Ureter (tissue), 1 donor: ENCODE measurements at places on chromosomes 16 and 17. TPM values are rescaled to one million over a fixed set of nuclear protein-coding genes. Genes with fewer than 3 reads are reported as not detected.

Gene KRTAP1-5
- not detected for total RNA-seq

Gene CAVIN1
- 177 TPM for total RNA-seq

Gene MGAT5B
- total RNA-seq = 1.7 TPM

Gene ZNF652
- 44.6 TPM for total RNA-seq

Gene LRRC37A
- 7.7 TPM for total RNA-seq

Gene TMC8
- 18.2 TPM for total RNA-seq

Gene PLA2G15
- 15.9 TPM for total RNA-seq

Gene KIF22
- total RNA-seq = 34.3 TPM

Gene EVPLL
- total RNA-seq = 2.1 TPM

Gene SHISA9
- total RNA-seq = 0.52 TPM

Gene ABCC11
- 1.7 TPM for total RNA-seq

Gene DNASE1L2
- total RNA-seq = 1.5 TPM

Gene CRYBA1
- not detected for total RNA-seq

Gene DLX4
- 1.1 TPM for total RNA-seq

Gene SOX8
- total RNA-seq = 0.73 TPM

Gene LAT
- 11.9 TPM for total RNA-seq

Gene IGF2BP1
- total RNA-seq = not detected

Gene PLEKHG4
- total RNA-seq = 10.3 TPM

Gene CCL17
- total RNA-seq = 0.78 TPM

Gene ZNF785
- total RNA-seq = 25.2 TPM

Gene DPEP3
- total RNA-seq = not detected

Gene OSBPL7
- total RNA-seq = 27.2 TPM

Gene ADGRG1
- 201 TPM for total RNA-seq

Gene BRIP1
- total RNA-seq = 2.0 TPM

Gene SEPTIN12
- not detected for total RNA-seq

Gene GALNS
- total RNA-seq = 44.4 TPM

Gene CHD9NB
- 2.2 TPM for total RNA-seq

Gene RGS11
- total RNA-seq = 4.5 TPM

Gene CD300E
- 0.73 TPM for total RNA-seq

Gene MAP2K6
- total RNA-seq = 10.6 TPM

Gene KRTAP4-8
- total RNA-seq = not detected

Gene KLHL10
- total RNA-seq = 0.44 TPM

Gene ST6GALNAC1
- 11.3 TPM for total RNA-seq

Gene FOXL1
- total RNA-seq = 10.9 TPM

Gene ATP2C2
- total RNA-seq = 33.2 TPM

Gene MATCAP1
- total RNA-seq = 50.7 TPM

Gene ABCA3
- 10.4 TPM for total RNA-seq

Gene PKMYT1
- 2.2 TPM for total RNA-seq

Gene SGCA
- 16.9 TPM for total RNA-seq

Gene PHLPP2
- 8.2 TPM for total RNA-seq

Gene NXN
- 78.3 TPM for total RNA-seq

Gene FOXF1
- total RNA-seq = 31.7 TPM

Gene RAB26
- total RNA-seq = 0.83 TPM

Gene KREMEN2
- total RNA-seq = not detected

Gene GIT1
- 37.1 TPM for total RNA-seq

Gene TNS4
- total RNA-seq = 53.1 TPM

Gene CCDC78
- 5.3 TPM for total RNA-seq

Gene KRTAP4-3
- total RNA-seq = not detected

Gene ORC6
- total RNA-seq = 4.3 TPM

Gene SMIM5
- 9.5 TPM for total RNA-seq

Gene BAIAP3
- 3.9 TPM for total RNA-seq

Gene GRAPL
- total RNA-seq = 2.3 TPM

Gene C16orf90
- not detected for total RNA-seq

Gene TBX6
- 8.9 TPM for total RNA-seq

Gene TMEM114
- not detected for total RNA-seq

Gene CCL8
- not detected for total RNA-seq
